Left ventricle myocardium superior (tissue), 1 donor: ENCODE measurements at places on chromosomes 5 and 9. TPM values are rescaled to one million over a fixed set of nuclear protein-coding genes. Genes with fewer than 3 reads are reported as not detected.

Gene COL5A1
- total RNA-seq, result 14.8 TPM

Gene LCN10
- 10.6 TPM for total RNA-seq

Gene EPB41L4B
- total RNA-seq, result 8.9 TPM

Gene NR5A1
- not detected for total RNA-seq

- no peak for DNase-seq
Observed at GRCh38 chr5:77397686-77398292, 94.3 kb downstream of the WDR41 start.

DNA sequence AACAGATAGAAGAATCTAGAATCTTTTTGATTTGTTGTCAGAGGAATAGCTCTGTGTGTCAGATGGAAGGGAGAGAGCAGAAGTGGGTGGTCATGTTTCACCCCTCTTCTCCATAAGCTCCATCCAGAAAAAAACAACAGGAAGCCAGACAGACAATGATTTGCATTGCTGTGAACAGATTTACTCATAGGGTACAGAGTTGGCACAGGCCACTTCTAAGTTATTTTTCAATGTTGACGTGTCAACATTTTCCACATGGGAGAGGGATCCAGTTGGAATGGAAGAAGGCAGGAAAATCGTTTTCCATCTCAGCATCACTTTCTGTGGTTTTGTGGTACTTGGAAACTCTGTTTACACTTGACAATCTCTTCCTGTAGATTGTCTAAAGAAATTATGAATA, 86.7 kb downstream of the INSYN2B start:
- no peak for DNase-seq

GRCh38 chr5:143093452-143094086, 309.9 kb downstream of the NR3C1 start:
- no peak for DNase-seq

DNA sequence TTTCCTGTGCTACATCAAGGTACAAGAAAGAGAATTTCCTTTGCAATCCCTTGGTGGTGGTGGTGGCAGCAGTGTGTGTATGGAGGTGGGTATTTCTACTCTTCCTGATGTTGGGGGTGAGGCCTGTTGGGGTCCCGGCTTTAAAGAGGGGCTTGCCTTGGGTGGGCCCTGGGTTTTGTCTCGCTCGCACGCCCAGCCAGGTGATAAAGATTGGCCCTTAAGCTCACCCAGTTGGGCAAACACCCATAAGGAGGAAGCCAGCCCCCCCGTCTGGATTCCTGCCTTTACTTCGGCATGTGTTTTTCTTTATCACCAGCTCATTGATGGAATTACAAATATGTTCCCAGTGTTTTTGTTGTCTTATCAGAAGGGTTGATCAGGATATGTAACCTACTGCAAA, 16.0 kb upstream of the SARDH start:
- DNase-seq, result no peak

DNA sequence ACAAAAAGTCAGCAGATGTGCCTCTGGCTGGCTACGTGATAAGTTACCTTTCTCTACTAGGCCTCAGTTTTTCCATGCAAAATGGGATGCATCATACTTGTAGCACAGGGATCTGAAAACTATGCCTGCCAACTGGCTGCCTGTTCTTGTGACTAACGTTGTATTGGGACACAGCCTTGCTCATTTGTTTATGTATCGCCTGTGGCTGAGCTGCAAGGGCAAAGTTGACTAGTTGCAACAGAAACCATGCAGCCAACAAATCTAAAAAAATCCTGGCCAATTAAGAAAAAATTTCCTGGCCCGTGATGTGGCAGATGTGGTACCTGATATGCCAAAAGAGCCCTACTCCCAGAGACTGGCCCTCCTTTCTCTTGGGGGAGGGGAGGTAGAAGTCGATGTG, 131.3 kb downstream of the SEC61B start:
- no peak for DNase-seq
